Stimulated activated CD4-positive, alpha-beta T cell treated with anti-CD3 and anti-CD28 coated beads, Interleukin-4, amount 100 ng/mL, for 24 hours (primary cell): ENCODE measurements at places on chromosomes 3 and 15.

DNA sequence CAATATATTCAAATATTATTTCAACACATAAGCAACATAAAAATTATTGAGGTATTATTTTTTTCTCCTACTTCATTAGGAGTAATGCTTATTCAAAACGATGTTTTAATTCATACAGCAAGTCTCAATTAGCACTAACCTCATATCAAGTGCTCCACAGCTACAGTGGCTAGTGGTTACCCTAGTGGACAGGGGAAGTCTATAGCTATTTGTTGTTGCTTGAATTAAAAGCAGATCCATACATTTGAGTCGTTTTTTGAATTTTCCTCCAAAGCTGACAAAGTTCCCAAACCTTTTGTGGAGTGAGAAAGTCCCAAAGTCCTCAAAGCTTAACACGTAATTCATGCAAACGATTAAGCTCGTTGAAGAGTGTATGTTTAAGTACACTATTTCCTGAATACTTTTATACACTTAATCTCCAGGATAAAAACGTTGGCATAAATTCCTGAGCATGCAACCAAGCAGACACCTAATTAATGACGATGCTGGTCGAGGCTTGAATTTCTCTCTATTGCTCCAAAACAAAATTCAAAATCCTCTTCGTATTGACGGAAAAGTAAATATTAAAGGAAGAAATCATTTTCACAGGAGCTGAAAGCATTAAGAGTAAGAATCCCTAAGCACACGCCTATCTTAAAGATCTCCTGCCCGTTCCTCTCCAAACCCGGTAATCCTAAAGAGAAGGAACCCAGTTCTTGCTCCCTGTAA is 985 bp downstream of the VPS13C start:
- DNase-seq, result no peak

DNA sequence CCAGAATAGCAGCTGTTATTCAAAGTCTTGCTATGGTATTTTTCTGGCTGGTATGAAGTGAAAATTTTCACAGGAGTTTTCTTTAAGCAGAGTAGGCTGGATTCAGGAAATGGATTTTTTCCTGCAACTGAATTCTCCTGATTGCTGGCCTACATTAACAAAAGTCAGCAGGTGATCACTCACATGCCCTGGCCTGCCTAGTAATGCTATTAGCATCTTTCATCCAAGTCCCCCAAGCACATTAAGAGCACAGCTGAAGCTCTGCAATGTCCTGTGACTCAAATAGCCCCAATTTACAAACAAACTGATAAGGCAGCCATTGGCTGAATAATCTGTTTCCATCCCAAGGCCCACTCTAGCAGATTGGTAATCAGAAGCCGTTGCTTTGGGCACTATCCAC is 688.3 kb upstream of the LMCD1 start:
- no peak for DNase-seq

DNA sequence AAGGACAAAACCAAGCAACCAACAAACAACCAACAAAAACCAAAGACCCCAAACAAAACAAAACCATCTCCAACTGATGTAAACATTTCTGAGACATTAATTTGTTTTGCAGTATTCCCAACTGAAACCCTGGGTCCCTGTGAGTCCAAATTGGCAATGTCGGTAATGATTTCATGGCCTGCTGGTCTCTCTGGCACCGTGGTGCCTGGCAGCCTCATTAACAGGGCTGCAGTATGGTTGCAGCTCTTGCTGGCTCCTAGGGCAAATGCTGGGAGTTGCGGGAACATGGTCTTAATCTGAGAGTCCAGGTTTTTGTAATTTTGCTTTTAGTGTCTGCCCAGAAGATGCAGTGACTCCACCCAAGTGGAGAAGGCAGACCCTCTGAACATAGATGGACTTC is 128.3 kb downstream of the SV2B start:
- DNase-seq, result no peak

DNA sequence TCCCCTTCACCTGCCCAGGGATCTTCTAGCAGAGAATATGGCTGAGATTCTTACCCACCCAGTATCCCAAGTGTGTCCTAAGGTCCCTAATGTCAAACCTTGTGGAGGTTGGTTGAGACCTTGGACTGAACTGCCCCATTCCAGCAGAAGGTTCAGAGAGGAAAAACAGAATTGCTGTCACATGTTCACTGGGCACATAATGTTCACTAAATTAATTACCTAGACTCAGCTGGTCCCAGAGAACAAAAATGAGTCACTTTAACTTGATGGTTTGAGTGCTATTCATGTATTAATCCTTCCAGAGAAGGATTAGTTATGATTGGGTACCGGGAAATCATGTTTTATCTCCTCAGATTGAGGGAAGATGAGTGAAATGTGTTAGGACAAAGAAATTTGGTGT is 171.3 kb upstream of the GADL1 start:
- no peak for DNase-seq

DNA sequence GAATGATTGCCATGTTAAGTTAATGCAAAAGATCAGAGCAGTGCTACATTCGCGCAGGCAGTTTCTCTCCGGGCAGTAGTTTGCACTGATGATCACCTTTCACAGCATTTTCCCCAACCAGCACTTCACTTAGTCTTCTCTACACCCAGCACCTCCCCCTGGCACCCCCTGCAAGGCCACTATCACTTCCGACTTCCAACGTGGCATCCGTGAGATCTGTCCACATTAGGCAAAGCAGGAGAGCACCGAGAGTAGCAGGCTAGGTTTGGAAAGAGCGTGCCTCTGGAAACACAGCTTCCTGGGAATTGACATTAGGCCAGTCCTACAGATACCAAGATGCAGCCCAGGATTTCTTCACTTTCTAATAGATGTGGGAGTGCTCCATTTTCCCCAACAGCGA is 180.2 kb upstream of the CDIN1 start:
- no peak for DNase-seq

DNA sequence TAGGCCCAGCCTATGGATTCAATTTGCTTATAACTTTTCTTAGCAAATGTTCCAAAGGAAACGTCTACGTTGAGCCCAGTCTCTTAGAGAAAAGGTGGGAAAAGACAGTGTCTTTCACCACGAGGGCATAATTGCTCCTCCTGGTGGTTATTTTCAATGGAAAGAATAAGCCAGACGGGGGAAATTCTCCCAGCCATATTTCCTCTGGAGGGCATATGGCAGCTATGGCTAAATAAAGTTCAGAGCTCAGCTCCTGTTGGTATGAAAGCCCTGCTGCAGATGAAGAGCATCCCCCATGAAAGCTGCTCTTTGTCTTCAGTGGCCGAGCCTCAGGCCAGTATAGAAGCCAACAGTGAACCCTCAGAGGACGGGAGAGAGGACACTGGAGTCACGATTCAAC is 297.9 kb downstream of the RYR3 start:
- no peak for DNase-seq

DNA sequence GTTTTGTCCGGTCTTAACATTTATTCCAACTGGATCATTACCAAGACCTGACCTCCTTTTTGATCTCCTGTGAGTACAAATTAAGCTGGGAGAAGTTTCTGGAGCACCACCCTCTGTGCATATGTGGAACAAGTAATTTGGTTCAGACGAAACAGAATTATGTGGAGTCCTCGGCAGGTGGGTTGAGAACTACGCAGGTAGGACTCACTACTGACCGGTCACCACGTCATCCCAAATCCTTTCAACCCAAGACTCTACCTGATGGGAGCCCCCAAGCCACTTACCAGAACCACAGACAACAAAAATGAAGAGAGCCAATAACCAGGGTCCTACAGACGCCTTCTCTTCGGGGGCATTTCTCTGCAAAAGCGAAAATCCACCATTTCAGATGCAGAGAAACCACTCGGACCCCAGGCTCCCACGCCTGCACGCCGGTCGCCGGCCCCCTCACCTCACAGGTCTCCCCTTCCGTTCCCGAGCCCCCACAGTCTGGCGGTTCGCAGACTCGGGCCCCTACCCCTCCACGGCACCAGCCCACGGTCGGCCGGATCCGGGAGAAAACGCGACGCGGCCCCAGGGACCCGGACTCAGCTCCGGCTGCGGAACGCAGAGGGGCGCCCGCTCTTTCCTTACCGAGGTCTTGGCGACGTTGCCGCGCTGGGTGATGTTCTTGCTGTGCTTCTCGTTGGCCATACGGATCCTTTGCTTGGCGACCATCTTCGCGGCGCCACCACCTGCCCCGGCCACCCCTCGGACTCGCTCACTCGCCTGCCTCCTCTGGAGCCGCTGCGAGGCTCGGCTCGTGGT is 674 bp downstream of the SERP1 start:
- DNase-seq, result peak; percentile 39

DNA sequence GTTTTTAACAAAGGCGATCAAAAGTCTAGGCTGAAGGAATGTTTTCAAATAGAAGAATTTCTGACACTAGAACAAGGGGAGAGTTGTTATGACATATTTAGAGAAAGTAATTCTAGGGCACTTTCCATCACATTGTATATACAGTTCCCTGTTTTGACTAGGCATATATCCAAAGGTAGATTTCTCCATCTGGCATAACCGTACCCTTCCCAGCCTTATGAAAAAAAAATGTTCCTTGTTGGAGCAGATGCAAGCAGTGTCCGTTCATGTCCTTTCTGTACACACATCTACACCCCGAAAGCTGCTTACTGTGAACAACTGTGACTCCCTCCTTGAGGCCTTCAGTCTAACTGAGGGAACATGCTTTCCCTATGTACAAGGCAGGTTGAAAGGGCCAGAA is 271.7 kb upstream of the GBE1 start:
- no peak for DNase-seq

DNA sequence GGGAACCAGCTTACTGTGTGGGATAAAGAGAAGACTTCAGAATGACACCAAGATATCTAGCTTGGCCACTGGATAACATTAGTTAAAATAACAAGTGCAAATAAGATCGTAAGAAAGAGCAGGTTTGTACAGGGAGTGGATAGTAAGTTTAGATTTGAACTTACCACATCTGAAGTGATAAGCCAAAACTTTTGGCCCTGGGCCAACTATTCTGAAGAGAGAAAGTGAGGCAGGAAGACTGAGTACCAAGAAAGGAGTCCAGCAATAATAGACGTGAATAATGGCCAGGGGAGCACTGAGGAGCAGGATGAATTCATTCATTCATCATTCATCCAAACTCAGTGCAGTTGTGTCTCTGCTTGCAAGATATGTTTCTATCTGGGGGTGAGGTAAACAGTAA is 122.9 kb downstream of the PDE8A start:
- DNase-seq, result no peak

GRCh38 chr3:127671523-127672428 is 976 bp upstream of the ABTB1 start:
- DNase-seq, result peak; percentile 25

- DNase-seq, result no peak
These were observed 87.0 kb upstream of the STT3B start for GRCh38 chr3:31445701-31446100.

DNA sequence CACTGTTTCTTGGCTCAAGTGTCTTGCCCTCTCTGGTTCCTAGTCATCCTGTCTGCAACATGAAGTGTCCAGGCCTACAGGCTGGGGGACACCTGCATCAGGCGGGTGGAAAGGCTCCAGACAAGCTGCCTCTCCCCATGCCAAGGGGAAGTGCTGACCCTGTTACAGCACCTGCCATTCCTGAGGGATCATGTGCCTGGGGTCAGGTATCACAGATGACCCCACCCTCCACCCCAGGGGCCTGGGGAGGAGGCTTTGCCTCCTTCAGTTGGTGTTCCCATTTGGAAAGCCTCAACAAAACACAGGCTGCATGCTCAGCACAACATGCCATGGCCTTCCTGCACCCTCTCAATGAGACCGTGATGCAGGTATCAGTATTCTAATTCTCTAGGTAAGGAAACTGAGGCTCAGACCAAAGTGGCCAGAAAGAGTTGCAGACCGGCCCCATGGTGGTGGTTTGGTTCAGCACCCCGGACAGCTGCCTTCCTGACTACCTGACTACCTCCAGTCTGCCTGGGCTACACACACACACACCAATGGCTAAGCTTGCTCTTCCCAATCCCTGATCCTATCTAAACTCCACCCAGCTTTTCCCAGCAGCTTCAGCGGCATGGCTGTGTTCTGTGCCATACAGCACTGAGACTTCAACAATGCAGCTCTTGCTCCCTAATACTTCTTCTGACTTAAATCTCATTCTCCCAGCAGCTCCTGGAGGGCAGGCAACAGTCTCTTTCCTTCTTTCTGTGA is 69.7 kb upstream of the LINGO1 start:
- DNase-seq, result no peak
